Thymus (tissue), 14 donors: ENCODE measurements at places on chromosomes 4 and X.

DNA sequence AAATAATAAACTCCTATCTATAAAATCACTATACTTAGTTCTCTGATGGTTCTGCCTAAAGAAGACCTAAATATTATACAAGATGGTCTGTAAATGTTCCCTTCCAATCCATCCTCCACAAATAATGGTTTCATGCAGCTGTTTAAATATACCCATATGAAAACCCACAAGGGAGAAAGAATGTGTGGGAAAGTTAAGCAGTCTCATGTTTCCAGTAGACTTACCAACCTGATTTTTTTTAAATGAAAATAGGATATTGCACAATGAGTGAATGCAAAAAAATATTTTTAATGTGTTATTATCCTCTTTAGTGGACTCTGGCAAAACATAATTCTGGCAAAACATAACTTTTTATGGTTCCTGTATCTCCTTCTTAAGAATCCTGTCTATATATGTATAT, 23.3 kb downstream of the CAMK2D start:
- DNase-seq, result no peak

DNA sequence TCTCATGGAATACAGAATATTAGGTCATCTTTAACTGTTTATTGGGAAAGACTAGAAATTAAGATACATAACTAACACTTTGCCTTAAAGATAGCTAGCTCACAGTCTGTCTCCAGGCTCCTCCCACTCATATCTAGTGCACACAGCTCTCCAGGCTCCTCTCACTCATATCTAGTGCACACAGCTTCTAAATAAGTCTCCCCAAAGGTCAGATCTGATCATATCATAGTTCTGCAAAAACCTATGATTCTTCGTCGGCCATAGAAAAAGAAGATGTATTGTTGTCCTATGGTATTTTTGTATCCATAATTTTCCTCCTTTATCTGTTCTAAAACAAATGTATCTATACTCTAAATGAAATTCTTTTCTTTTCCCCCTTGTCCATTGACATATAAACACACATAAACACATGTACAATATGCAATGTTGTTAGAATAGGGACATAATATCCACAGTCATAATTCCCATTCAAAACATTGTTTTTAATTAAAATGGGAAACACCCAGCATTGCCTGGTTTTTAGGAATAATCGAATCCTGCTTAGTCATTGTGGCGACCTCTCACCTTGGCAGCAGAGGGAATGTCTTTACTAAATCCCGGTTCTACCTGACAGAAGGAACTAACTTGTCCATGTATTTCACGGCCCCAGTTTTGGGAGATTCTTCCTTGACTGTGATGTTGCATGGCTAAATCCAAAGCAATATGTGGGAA, 1282.0 kb downstream of the PCDH7 start:
- DNase-seq, result no peak

- DNase-seq, result no peak
Observed at GRCh38 chr4:135204311-135204710, 1002.7 kb upstream of the PABPC4L start.

- no peak for DNase-seq
Observed at GRCh38 chr4:181018913-181019312, 1224.3 kb upstream of the TENM3 start.

DNA sequence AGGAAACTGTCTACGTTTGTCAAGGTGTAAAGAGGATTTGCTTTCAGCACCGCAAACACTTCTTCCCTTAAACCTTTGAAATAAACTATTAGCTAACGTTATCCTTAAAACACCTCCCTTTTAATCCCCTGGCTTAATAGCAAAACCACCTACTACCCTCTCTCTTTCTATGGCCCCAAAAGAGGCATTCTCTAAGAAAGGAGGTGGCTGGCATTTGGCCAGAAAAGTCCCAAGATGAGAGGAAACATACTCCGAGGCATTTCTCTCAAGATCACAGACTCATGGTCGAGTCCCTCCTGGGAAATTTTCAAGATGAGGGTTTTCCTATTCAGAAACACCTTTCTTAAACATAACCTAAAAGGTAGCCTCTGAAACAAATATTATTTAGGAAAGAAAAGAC, 60.6 kb upstream of the VCX3B start:
- DNase-seq, result no peak

GRCh38 chr4:3070709-3071500, 3.4 kb downstream of the HTT-AS start:
- DNase-seq, result no peak
